ENCODE measurements at places on chromosomes 3 and 15.

DNA sequence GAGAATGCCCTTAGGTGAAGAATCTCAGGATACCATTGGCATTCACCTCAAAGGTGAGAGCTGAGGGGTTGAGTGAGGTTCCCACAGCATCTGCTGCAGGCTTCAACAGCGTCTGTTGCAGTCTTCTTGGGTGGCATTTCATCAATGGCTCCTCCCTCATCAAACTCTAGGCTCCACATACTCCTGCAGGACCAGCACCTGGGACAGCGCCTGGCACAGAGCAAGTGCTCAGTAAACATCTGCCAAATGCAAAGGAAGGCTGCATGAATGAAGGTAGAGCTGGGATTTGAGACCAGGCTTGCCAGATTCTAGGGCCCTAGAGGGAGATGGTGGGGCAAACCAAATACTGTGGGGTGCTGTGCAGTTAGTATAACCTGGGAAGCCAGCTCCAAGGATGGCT, 9.6 kb downstream of the TRH start:
- DNase-seq, result no peak

- no peak for DNase-seq
Measured at GRCh38 chr15:80228959-80229610, 22.9 kb downstream of the CTXND1 start.

- DNase-seq, result no peak
Measured at GRCh38 chr3:47113669-47114365, 50.1 kb downstream of the SETD2 start.

GRCh38 chr15:38190501-38190900, 62.1 kb upstream of the SPRED1 start:
- no peak for DNase-seq

DNA sequence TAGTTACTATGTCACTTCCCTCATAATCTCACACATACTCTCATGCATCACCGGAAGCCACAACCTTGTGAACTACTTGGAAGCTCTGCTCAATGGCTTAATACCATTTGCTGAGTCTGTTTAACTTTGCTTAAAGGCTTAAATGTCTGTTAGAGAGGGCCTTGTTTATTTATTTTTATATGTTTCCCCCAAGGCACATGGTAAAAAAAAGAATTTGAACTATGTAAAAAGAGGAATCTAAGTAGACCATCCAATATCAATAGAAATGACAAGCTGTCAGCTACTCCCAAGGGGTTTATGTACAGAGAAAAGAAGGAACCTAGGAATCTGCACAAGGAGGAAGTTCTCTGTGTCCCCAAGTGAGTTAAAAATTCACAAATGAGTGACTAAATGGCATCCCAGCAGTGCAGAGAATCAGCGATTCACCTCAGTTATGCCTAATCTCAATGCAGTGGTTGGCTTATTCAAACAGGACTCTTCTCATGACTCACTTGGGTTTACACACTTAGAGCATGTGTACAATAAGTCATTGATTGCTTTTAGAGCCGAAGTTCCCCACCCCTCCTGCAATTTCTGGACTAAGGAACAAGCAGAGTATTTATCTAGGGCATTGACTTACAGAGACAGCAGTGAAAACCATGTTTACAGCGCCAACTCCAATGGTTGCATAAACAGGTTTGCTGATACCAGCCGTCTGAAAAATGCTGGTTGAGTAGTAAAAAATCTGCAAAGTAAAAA, 24.4 kb downstream of the SLC2A2 start:
- no peak for DNase-seq

DNA sequence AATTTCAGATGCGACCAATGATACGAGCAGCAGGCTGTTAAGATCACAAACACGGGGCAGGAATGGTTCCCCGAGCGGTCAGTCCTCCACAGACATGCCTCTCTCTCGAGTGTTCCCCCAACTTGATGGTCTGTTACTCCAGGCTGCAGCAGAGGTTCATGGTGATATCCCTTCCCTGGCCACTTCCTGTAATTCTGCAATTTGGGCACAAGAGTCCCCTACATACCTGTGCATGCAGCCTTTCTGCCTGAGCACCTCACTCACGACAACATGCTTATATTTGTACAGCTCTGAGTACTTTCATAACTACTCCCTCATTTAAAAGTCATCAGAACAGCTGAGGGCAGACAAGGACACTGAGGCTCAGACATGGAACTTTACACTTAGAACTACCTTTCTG, 408.1 kb upstream of the NR2F2 start:
- DNase-seq, result no peak

DNA sequence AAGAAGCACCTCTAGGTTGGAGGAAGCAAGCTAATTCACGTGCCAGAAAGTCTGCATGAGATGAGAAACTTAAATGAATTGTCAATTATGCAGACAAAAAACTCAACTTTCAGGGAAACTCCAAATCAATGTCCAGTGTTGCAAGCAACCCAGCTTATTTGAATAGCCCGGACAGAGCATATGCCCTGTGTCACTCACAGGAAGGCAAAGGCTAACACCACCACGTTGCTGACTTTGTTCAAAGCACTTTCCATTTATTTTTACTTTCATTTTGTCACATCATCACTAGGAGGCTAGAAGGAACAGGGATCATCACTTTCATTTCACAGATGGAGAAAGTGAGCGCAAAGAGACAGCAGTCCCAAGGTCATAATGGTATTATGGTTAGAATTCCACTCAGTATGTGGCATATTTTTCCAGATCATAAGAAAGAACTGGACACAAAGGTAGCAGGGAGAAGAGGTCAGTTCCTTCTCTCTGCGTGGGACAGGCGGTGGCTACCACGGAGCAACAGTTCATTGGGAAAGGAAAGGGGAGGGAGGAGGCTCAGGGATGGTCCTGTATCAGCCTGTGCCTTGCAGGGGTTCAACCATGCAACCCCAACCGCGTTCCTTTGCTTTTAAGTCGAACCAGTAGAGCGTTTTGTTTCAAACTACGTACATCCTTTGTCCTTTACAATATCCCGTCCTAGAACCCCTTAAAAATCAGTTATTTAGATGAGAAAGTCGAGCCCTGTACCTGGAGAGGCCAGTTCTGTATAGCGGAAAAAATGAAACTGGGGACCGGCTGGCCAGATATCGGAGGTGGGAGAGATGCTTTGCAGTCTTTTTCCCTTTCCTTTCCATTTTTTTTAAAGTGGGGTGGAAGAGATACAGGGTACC, 1.1 kb downstream of the HEG1 start:
- DNase-seq, result no peak

GRCh38 chr3:113498221-113499005, 16.5 kb downstream of the SPICE1 start:
- no peak for DNase-seq

GRCh38 chr3:114179575-114179974, 723 bp upstream of the DRD3 start:
- no peak for DNase-seq

- no peak for DNase-seq
Measured at GRCh38 chr15:50879016-50879617, 29.4 kb upstream of the AP4E1 start.

GRCh38 chr3:188064831-188065493, 89.0 kb upstream of the LPP start:
- DNase-seq, result no peak

- DNase-seq, result no peak
Measured at GRCh38 chr15:52464478-52464877, 64.2 kb downstream of the MYO5A start.

GRCh38 chr3:18069568-18069967, 327.1 kb upstream of the TBC1D5 start:
- DNase-seq, result no peak

DNA sequence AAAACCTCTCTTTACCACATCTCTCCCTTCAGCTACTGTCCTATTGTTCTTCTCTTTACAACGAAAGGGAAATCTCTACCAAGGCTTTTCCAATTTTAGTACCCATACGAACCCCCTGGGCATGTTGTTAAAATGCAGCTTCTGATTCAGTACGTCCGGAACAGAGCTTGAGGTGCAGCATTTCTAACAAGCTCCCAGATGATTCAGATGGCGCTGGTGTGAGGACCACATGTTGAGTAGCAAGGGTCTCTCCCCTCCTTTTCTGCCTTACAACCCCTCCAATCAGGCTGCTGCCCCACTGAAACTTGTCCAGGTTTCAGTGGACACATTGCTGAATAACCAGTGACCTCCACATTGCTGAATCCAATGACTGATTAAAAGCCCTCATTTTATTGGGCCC, 177.1 kb upstream of the FEZF2 start:
- DNase-seq, result no peak

DNA sequence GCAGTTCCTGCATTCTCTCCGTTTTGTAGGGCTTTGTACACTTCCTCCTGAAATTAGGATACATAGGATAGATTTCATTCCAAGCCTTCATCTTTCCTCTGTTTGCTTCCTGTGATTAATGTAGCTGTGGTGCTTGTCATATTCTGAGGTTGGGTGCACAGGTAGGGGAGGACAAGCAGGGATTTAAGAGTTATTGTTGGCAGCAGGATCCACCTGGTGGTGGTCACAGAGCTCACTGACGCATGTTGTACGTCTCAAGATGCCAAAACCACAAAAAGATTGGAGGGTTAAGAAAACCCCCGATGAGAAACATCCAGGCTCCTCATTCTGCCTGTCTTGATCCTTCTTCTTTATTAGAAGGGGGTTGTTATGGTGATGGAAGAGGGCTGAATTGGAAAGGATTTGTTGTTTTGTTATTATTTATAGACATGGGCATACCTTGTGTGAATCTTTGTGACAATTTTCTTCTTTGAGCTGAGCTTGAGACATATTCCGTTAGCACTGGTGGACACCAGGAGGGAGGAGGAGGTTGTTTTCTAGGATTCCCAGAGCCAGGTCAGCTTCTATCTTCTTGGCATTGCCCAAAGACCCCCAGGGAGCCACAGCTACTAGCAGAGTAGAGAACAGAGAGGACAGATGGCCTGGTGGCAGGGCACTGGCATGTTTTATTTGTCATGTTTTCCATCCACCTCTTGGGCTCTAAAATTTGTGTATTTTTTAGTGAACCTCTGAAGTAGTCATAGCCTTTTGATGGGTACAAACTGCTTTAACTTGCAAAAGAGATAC, 57.7 kb upstream of the LARS2 start:
- no peak for DNase-seq

DNA sequence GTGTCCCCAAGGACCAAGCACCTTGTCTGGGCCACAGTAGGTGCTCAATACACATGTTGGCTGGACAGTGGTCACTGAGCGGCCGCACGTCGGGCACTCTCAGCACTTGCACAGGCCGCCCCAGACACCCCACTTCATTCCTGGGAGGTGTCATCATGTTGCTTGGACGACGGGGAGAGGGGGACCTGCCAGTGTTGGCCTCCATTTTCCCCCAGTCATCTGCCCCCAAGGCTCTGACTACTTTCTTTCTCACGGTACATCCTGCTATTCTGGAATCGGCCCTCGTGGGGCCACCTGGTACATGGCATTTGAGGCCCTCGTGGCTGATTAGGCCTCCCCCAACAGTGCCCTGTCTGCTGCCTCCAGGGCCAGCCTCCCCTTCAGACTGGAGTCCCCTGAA, 1.2 kb upstream of the RHO start:
- no peak for DNase-seq

- DNase-seq, result no peak
Measured at GRCh38 chr3:27089645-27090044, 279.5 kb downstream of the NEK10 start.

- DNase-seq, result no peak
Measured at GRCh38 chr3:35498506-35499210, 140.7 kb upstream of the ARPP21 start.

GRCh38 chr3:43077261-43077660, 28.6 kb downstream of the POMGNT2 start:
- no peak for DNase-seq

GRCh38 chr3:21785765-21786437, 34.9 kb upstream of the ZNF385D start:
- no peak for DNase-seq

Data from anterior cingulate cortex (tissue), 58 donors.